ENCODE measurements at places on chromosomes 12 and 14.

DNA sequence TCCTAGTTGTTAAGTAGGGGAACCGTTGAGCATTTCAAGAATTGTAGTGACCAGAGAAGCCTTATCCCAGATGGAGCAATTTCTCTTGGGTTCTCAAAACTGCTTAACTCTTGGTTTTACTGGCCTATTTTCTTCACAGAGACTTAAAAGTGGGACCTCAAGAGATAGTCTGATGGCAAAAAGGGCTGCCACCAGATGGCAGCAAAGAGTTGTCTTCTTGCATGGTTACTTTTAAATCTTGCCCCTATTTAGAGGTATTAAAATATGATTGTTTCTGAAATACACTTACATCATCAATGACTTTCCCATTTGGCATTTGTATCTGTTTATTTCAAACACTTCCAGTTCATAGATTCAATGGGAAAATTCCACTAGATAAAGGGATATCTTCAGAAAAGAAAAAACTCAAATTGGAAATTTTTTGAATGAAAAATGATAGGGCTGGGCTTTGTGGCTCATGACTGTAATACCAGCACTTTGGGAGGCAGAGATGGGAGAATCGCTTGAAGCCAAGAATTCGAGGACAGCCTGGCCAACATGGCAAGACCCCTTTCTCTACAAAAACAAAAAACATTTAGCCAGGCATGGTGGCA is 69.9 kb upstream of the CNTN1 start:
- DNase-seq: peak; percentile 33

DNA sequence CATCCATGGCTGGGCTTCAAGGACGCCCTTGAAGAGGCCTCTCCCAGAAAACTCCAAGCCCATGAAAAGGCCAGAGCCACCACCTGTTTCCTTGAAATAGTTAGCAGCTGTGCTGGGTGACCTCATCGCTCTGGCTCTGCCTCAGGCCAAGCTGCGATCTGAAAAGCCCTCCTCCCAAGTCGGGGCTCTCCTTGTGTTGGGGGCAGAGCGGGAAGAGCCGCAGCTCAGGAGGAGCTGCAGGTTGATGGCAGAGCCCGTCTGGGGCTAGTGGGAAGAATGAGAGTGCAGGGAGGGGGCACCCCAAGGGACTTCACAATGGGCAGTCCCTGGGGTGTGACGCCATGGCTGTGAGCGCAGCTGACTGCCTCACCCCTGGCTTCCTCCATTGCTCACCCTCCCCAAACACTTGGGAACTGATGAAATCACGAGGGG is 50.0 kb upstream of the STON2 start:
- no peak for DNase-seq

DNA sequence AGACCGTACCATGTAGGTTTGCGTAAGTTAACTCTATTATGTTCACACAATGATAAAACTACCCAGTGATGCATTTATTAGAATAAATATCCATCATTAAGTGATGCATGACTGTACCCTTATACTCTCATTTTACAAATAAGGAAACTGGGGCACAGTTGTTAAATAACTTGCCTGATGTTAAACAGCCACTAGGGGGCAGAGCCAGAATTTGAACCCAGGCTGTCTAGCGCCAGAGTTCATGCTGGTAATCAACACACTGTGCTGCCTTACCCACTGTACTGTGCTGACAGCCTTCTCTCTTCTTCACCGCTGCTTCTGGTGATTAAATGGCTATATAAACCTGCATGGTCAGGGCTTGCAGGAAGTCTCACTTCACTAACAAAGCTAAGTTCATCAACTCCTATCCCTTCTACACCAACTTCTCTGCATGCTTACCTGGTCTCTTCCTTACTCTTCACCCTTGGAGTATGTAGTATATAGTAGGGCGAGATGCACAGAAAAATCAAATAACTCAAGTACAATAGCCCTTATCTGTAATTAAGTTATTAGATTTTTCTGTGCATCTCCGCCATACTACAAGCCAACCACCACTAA is 43.6 kb upstream of the APPL2 start:
- no peak for DNase-seq

DNA sequence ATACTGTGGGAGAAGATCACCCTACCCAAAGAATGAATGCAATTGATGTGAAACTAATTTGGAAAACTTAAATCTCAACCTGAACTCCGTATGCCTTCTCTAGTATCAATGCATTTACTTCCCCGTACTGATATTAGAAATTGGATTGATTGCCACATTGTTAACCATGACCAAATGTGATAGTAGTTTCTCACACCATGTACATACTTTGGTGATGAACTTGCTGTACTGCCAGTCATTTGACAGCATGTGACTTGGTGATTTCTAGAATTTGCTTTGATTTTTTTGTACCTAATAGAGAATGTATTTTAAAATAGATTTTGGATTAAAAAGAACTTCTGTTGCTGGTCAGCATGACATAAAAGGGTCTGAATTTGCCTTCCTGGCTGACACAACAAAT is 579.8 kb upstream of the TMEM132C start:
- no peak for DNase-seq

DNA sequence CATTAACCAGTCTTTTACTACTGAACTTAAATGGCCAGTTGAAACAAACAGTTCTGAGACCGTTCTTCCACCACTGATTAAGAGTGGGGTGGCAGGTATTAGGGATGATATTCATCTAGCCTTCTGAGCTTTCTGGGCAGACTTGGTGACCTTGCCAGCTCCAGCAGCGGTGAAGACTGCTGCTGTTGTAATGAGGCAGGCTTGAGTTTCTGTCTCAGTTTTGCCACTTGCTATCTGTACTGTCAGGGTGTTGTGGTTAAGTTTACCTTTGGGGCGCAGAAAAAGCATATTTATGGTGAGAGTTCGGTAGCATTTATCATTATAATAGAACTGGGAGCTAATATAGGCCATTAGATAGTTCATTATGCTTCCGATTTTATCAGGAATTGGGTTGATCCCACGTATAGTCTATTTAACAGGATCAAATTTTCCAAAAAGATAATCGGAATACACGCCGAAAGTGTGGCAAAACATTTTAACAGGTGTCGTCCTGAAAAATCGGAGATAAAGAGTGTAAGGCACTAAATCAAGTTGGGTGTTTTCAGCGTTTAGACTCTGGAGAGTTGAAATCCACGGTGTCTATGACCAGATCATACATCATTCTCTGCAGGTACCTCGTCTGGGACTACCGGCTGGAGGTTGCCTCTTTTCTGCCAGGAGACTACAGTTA is 688 bp upstream of the NECAP1 start:
- DNase-seq: no peak

- DNase-seq: no peak
Observed at GRCh38 chr14:76718306-76719040, 42.8 kb upstream of the VASH1 start.

DNA sequence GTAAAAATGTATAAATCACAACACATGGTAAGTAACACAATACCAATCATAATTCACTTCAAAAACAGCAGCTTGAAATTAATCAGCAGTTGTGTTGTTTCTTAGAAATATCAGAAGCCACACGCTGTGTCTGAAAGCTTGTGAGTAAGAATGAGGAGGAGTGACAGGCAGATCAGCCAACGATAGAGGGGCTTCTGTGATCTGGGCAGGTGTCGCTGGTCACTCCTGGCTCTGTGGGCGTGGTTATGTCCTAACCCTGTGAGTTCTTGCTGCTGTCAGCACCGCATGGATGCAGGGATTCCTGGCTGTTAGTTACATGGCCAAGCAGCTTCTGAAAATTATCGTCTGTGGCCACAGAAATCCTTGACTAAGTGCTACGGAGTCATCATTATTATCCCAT is 123.4 kb downstream of the SLC25A47 start:
- peak; percentile 20 for DNase-seq

DNA sequence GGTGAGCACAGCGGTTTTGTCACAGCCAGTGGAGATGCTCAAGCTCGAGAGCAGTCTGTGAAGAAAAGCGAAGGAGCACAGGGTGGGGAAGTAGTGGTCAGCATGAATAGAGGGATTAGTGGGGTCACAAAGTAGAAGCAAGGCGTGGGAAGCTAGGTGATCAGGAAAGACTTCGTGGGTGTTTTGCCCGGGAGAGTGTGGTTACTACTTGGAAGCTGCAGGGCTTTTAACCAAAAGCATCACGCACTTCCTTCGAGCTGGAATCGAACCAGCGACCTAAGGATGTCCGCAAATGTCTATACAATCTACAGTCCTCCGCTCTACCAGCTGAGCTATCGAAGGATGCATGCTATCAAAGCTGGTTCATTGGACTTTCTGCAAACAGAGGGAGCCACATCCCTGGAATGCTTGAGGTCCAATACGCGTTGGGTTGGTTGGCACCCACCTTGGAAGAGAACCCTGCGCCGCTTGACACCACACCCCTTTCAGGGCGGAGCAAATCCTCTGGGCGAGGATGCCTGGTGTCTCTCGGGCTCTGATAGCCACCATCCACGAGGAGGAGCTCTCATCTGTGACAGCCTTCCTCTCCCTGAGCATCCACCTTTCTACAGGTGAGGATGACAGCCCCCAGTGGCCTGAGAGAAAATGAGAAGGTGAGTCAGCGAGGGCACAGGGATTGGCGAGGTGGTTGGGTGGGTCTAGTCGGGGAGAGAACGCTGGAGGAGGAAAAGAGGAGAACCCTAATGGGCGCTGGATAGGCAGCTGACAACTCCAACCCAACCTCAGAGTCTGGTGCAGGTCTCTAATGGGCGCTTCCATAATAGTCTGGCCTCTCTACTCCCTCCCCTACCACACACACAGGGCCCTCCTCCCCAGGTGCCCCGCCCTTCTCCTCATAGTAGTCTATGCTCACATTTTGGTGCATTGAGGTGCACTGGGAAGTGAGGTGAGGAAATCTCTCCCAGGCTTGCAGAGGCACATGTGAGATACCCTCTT is 16.0 kb upstream of the OR6S1 start:
- no peak for DNase-seq

GRCh38 chr12:116313194-116313927 is 35.9 kb upstream of the MED13L start:
- no peak for DNase-seq

- no peak for DNase-seq
Observed at GRCh38 chr14:92573761-92574498, 60.3 kb downstream of the RIN3 start.

DNA sequence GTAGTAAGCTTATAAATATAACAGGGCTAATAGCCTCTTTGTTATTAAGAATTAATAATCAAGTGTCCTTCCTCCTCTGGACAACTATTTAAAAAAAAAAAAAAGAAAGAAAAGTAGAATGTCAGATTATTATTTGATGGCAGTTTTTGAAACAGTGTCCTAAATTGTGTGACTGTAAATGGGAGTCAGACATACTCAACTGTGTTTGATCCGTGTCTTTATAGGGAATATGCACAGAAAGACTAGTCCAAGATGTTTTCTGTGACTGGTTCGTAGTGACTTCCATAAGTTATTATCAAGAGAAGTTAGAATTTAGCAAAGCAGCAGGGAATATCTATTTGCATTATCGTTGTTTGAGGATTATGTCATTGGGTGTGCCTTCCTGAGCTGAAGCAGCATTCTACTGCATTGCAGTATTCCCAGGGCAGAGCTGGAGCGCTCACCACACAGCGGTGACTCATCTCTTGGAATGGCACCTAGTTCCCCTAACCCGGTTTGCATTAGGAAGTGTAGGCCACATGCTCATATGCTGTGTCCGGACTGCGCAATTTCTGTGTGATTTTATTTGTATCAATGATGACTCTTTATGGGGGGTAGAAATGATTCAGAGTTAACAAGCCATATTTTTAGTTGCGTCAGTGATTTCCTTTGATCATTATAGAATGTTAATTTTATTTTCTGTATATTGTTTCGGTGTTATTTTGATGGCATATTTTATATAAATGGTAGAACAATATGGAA is 7.9 kb downstream of the DYNC1H1 start:
- peak; percentile 99 for DNase-seq

DNA sequence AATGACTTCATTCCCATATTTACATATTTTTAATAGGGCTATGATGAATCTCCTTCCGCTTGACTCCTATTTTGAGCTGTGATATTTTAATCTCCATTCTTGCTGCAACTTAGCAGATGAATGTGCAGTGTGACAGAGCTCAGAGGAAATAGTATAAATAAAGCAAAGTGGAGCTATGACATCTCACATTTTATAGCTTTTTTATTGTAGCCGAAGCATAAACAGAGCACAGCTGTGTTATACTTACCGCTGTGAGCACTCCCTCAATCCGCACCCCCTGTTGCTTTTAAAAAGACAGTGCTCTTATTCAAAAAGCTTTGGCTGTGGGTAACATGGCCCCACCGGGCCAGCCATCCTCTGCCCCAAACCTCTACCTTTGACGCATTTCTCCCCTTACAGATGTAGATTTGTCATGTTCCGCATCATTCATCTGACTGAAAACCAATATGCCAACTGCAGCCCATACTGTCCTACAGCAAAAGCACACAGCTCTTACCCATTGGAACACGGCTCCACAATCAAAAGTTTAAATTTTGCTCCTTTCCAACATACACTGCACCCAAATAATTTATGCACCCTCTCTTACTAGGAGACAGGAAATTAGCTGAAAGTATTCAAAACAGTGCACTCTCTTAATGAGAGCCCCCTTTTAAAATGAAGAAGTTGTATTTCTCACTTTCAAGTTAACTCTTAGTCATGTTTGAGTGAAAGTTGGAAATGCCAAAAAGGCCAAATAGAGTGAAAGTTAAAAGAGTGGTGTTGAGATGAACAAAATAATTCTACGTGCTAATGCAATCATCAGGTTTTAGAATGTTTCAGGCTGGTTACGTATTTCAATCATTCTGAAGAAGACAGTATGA is 429.3 kb upstream of the SOX5 start:
- peak; percentile 28 for DNase-seq

DNA sequence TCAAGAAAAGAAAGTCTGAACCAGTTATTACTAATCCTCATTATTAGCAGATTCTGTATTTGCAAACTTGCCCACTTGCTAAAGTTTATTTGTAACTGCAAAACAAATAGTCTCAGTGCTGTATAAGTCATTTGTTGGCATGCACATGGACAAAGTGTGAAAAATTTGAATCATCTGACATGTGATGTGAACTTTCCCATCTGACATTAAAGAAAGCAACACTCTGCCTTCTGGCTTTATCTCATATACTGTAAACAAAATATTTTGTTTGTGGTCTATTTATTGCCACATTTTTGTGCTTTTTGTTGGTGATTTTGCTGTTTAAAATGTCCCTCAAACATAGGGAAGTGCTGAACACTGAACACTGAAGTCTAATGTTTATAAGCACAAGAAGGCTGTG is 513.8 kb downstream of the RPL10L start:
- no peak for DNase-seq

GRCh38 chr14:77746064-77746702 is 14.8 kb downstream of the SNW1 start:
- no peak for DNase-seq

- DNase-seq: no peak
Observed at GRCh38 chr14:53333809-53334208, 180.7 kb upstream of the DDHD1 start.

- peak; percentile 4 for DNase-seq
Observed at GRCh38 chr12:28209782-28210181, 19.5 kb downstream of the CCDC91 start.

- DNase-seq: no peak
Observed at GRCh38 chr12:5817246-5817645, 127.8 kb downstream of the ANO2 start.

GRCh38 chr12:49036029-49036428 is 17.5 kb upstream of the PRKAG1 start:
- DNase-seq: no peak

GRCh38 chr12:45713078-45713477 is 16.4 kb upstream of the ARID2 start:
- DNase-seq: peak; percentile 51

Data from fibroblast of skin of abdomen (primary cell).